Motor neuron (in vitro differentiated cells): ENCODE measurements at places on chromosomes 7 and 10.
A peak's percentile ranks its signal among the peaks of the same experiment; 100 is the strongest.

DNA sequence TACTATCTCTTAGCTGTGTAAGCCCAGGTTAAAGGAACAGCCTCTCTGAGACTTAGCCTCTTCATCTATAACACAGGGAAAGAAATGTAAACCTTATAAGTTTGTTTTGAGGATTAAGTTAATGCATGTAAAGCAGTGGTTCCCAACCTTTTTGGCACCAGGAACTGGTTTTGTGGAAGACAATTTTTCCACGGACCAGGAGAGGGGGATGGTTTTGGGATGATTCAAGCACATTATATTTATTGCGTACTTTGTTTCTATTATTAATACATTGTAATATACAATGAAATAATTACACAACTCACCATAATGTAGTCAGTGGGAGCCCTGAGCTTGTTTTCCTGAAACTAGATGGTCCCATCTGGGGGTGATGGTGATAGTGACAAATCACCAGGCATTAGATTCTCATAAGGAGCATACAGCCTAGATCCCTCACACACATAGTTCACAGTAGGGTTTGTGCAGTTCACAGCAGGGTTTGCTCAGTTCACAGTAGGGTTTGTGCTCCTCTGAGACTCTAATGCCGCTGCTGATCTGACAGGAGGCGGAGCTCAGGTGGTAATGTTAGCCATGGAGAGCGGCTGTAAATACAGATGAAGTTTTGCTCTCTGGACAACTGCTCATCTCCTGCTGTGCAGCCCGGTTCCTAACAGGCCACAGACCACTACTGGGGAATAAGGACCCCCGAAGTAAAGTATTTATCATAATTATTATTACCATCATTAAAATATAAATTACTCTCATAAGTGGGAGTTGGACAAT, 41.3 kb upstream of the ANK3 start:
- no peak for ATAC-seq

DNA sequence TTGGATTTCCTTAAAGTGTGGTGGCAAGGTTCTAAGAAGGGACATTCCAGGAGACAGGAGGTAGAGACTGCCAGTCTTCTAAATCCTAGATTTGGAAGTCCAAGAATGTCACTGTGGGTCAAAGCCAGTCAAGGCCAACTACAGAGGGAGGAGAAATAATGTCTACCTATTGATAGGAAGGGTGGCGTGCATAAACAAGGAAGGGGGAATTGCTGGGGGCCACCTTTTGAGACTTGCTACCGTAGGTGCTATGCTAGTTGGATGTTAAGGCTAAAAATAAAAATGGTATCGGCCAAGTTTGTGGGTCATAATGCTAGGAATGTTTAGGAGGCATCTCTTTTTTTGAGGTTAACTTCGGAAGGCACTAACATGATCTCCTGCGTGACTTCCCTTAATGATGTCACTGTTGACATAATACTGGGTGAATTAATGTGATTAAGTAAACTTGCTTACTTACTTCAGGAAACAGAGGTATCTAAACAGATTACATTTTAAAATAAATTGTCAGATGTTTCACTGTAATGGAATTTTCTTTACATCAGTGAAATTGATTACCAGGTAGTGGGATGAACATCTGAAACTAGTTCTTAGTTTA, 4.8 kb downstream of the BTRC start:
- no peak for ATAC-seq

DNA sequence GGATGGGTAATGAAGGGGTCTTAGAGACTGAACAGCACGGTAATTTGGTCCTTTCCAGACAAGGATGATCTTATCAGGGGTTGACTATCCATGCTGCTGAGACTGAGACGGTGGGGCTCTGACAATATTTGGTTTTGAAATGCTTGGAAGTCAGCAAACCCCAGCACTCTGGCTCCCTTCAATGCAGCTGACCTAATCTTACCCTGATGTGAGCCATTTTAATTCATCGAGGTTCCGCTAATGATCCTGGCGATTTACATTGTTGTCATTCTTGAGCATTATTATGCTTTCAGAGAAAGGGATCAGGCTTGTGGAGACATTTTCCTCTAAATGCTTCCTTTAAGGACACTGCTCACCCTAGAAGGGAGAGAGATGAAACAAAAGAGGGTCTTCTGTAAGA, 114.6 kb upstream of the BMPER start:
- ATAC-seq, result peak; percentile 15

- ATAC-seq, result no peak
Observed at GRCh38 chr10:99743841-99744240, 11.8 kb downstream of the CUTC start.

DNA sequence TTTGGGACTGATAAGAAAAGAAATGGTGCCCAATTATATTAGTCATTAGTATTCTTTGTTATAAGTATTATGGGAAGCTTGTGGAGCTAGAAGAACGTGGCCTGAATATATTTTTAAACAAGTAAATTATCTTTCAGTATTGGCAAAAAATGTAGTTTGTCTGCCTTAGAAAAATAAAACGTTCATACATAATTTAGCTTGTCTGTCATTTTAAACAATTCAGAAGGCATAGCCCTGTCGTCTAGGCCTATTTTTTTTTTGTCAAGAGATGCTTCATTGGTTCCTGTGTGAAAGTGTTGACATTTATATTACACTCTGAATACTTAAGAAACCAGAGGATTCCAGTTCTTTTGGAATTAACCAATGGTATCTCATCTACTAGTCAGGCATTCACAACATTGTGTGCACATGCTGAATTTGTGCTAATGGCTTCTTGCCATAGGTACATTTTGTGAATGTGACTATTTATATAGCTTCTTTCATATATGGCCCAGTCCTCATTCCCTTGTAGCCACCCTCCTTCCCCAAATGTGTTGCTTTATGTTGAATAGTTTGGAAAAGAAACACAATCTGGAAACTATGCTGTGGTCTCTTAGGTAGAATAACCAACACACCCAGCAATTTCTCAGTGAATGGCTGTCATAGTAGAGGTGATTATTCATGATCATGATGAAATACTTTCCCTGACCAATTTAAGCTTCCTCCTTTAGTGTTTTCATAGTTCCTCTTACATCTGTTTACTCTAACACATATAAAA, 435.8 kb downstream of the EXOC4 start:
- peak; percentile 55 for ATAC-seq

DNA sequence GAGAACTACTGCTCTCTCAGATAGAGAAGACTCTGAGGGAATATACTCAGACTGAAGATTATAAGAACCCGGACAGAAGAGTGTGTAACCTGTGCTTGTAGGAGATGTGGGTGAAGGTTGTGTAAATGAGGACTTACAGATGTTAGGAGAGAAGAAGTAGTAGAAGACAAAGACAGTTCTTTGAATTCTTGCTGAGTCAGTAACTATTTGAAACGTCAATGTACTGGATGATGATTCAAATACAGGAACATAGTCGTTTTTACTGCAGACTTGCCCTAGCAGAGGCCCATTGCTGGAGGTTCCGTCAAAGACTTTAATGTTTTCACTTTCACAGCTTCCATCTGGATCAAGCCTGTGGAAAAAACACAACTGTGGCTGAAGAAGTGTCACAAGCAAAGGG, 6.8 kb downstream of the CUZD1 start:
- no peak for ATAC-seq

DNA sequence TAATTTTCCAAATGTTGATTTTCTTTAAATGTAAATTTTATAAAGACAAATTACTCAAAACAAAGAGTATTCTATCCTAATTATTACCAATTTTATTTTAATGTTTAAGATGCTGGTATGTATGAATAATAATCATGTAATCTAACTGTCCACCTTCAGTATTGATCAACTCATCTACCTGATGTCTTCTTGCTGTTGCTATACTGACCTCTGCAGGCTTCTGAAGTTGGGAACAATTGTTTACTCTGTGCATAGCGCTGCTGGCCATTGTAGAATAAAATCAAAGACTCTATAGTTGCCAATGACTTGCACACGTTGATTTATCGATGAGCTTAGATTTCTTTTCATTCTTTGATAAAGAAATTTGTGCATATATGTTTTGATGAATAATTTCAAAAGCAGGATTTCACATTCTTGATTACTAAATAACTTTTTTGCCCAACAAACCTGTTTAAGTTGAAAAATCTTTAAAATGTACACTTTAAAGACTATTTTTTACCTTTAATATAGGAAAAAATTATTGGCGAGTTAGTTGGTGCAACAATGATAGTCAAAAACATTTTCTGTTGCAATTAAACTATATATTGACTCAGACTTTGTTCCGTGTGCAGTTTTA, 282.3 kb downstream of the TFEC start:
- ATAC-seq, result peak; percentile 60

GRCh38 chr10:115026746-115027140, 66.4 kb upstream of the ATRNL1 start:
- ATAC-seq, result no peak

GRCh38 chr10:70348228-70348850, 34.1 kb downstream of the LRRC20 start:
- ATAC-seq, result no peak

- ATAC-seq, result no peak
Observed at GRCh38 chr10:75407224-75407712, 5.7 kb upstream of the ZNF503 start.

DNA sequence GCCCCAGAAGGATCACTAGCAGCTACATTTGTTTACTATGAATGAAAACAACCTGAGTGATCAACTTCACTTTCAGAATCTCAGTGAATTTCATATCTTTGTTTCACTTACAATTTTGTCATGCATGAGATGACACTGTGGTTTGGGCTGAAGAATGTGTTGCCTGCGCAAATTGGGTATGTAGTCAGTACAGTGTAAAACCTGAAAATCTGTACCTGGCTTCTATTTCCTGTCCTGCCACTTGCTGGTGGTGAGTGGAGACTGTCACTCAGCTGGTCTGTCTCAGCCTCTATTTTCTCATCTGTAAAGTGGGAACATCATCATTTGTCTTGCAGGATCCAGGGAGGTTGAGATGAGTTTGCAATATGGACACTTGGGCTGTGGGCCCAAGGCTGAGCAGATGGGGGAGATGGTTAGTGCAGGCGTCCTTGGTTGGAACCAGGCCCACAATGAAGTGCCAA, 118.0 kb downstream of the WDFY4 start:
- no peak for ATAC-seq

DNA sequence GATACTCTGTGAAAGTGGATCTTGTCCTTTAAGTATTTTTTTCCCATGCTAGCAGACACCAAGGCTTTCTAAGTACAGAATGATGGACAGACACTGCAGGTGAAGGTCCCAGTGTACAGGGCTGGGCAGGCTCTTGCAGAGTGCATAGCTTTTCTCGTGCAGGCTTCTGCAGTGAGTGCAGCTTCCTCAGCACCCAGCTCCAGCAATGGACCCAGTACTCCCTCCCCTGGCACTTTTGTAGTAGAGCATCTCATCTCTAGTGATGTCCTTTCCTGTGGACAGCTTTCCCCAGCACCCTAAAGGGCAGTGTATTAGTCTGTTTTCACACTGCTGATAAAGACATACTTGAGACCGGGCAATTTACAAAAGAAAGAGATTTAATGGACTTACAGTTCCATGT, 104.3 kb downstream of the CUL2 start:
- ATAC-seq, result peak; percentile 74

- peak; percentile 50 for ATAC-seq
Observed at GRCh38 chr7:69871886-69872569, 273.8 kb downstream of the AUTS2 start.

DNA sequence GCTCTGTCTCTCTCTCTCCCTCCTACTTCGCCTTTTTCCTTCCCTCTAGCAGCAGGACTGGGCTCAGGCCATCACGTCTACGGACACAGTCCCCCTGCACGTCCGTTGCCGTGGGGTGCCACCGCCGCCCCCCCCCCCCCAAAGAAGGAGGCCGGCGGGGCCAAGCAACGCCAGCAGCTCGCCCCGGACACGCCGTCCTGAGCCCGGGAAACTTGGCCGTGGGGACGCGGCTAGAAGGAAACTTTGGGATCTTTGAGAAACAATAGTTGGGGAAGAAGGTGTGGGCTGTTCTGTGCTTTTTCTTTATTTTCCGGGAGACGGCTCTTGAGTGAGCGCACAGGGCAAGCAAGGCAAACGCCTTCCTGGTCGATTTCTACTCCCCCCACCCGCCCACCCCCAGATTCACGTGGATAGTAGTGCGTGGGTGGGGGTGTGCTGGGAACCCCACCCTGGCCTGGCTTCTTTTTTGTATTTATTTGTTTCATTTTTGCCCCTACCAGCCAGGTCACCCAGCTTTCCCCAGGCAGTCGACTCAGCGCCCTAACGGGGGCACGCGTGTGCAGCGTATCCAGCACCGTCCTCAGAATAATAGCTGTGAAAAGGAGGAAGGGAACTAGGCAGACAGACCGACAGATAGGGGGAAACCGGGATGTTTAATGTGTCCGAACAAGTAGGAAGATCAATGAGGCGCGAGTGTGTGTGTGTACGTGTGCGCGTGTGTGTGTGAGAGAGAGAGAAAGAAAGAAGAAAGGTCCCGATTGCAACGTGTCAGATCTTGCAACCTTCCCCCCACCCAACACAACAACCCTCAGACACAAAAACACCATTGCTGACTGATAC, 1.4 kb downstream of the MXI1 start:
- peak; percentile 0 for ATAC-seq

- ATAC-seq, result no peak
Observed at GRCh38 chr7:28133872-28134271, 46.7 kb downstream of the JAZF1 start.

- ATAC-seq, result no peak
Observed at GRCh38 chr10:74898201-74898976, 72.0 kb downstream of the KAT6B start.

DNA sequence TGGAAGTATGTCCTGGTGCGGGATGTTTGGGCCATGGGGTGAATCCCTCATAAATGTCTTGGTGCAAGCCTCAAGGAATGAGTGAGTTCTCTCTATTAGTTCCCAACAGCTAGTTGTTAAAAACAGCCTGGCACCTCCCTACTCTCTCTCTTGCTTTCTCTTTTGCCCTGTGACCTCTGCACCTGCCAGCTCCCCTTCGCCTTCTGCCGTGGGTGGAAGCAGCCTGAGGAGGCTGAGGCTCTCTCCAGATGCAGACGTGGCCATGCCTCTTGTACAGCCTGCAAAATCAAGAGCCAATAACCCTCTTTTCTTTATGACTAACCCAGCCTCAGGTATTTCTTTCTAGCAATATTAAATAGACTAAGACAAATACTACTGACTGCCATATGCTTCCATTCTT, 210.3 kb downstream of the POM121L12 start:
- no peak for ATAC-seq

- peak; percentile 99 for ATAC-seq
Observed at GRCh38 chr10:118870467-118871243, 115.9 kb upstream of the CACUL1 start.

DNA sequence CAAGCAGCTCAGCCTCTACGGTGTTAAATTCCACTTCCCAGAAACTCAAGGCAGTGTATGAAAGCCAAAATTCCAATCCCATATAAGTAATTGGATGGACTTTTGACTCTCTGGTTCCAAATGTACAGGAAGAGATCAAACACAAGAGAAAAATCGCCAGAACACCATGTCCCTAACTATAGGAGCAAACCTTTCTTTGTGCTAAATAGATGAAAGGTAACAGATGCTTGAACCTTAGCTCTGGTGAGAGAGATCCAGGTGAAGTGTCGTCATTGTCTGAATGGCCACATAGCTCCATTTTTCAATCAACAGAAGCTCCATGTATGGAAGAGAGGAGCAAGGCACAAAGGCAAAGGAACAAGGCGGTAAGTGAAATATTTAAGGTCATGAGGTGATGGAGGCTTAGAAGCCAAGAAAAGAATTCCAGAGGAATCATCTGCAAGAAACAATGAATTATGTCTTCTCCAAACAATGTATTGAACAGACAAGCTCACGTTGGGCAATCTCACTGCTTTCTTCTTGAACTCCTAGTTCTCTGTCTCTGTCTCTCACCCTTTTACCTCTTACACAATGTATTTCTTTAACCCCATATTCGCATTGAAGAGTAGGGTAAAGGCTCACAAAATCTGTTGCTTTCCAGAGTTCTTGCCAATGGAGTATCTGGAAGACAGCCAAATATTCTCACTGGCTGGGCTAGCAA, 585.1 kb downstream of the GATA3 start:
- ATAC-seq, result no peak

GRCh38 chr10:14396411-14397048, 65.8 kb upstream of the FRMD4A start:
- peak; percentile 41 for ATAC-seq
